K562 (cell line): ENCODE measurements at places on chromosomes 11 and 22.
A peak's percentile ranks its signal among the peaks of the same experiment; 100 is the strongest.

GRCh38 chr11:60208146-60208895 lies 25.4 kb upstream of the MS4A6A start:
- DNase-seq: no peak

- no peak for DNase-seq
Observed at GRCh38 chr11:78926633-78927338, 352.1 kb upstream of the NARS2 start.

DNA sequence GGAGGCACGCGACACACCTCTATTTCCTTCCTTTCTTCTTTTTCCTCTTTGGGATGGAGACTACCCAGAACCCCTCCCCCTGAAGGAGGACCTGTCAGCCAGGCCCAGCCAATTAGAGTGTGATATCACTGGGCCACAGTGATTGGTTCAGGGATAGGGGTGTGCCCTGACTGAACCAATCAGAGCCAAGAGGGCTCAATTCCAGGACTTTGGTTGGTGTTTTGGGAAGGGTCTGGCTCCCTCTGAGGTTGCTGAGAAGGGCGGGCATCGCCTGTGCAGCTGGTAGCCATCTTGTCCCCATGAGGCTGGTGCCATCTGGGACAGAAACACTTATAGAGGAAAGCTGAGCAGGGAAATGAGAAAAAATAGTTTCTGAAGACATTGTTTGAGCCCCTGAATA lies 71.4 kb downstream of the CHST1 start:
- peak; percentile 81 for DNase-seq

GRCh38 chr11:83611031-83611430 lies 324.9 kb upstream of the CCDC90B start:
- DNase-seq: no peak

- DNase-seq: no peak
Observed at GRCh38 chr11:118531597-118532084, 649 bp downstream of the TMEM25 start.
